Progenitor cell of endocrine pancreas (in vitro differentiated cells): ENCODE measurements at places on chromosomes 6 and 20.

GRCh38 chr6:156658186-156658965 is 118.8 kb upstream of the ARID1B start:
- DNase-seq: no peak

GRCh38 chr6:55449225-55449624 is 122.0 kb downstream of the GFRAL start:
- DNase-seq: no peak

- DNase-seq: no peak
Measured at GRCh38 chr20:53034899-53035298, 62.7 kb downstream of the TSHZ2 start.

DNA sequence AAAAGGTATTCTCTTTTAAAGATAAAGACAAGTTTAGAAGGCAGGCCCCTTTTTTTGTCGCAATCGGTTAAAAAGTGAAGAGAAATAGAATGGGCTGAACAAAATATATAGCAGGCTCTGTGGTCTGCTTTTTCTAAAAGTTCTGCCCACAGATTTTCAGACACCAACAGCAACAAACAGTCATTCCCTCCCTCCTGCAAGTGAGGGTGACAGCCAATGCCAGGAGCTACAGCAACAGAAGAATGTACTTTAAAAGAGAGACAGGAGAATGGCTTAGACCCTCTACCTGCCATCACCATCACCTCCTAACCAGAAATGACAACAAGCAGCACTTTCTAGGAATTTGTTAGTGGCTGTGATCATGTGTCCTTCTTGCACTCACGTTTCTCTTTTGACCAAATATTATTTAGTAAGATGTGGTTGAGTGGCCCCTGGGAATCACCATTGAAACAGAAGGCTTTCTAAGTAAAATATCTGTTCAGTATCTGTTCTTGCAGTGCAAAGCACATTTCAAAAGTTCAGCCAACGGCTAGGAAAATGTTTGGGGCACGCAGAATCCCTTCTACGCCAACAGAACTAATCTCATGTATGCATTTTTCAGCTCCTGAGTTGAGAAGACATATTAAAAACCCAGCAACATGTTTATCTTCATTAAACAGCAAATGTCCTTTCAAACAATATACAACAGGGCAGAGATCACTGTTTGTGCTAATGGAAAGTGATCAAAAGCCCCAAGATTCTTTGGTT is 248.5 kb downstream of the ATXN1 start:
- DNase-seq: no peak

- DNase-seq: no peak
Measured at GRCh38 chr6:70864401-70864800, 92.5 kb downstream of the B3GAT2 start.

- no peak for DNase-seq
Measured at GRCh38 chr20:63588641-63589041, 14.6 kb upstream of the HELZ2 start.

GRCh38 chr6:148464319-148465010 is 121.8 kb downstream of the SASH1 start:
- DNase-seq: peak; percentile 61

DNA sequence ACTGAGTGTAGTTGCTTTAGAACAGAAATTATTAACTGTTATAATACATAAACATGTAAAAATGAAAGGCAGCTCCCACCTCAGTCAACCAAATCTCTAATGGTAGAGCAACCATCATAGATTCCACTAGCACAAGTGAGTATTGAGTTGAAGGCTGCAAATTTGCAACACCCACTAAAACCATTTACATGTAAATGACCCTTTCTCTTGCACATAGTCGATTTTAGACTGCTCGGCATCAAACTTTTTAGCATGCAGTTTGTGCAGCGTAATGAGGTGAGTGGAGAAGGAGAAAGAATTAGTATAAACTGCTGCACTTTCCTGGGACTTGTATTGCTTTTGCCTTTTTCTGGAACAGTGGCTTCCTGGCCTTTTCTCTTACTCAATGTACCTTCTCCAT is 62.8 kb downstream of the FBXO5 start:
- no peak for DNase-seq

DNA sequence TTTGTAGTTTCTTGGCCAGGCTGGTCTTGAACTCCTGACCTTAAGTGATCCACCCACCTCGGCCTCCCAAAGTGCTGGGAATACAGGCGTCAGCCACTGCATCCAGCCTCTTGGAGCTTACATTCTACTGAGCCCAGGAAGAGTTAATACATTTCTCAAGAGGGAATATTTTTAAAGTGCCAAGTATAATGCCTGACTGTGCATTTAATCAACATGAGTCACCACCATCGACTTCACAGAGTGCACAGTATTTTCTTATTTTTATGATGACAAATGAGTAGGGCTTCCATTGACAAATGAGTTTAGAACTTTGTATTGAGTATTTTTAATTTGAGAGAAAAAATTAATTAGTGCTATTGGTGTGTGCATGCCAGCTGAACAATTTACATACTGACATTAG is 72.2 kb downstream of the SASH1 start:
- no peak for DNase-seq

GRCh38 chr6:23403460-23403859 is 722.6 kb upstream of the NRSN1 start:
- DNase-seq: no peak

DNA sequence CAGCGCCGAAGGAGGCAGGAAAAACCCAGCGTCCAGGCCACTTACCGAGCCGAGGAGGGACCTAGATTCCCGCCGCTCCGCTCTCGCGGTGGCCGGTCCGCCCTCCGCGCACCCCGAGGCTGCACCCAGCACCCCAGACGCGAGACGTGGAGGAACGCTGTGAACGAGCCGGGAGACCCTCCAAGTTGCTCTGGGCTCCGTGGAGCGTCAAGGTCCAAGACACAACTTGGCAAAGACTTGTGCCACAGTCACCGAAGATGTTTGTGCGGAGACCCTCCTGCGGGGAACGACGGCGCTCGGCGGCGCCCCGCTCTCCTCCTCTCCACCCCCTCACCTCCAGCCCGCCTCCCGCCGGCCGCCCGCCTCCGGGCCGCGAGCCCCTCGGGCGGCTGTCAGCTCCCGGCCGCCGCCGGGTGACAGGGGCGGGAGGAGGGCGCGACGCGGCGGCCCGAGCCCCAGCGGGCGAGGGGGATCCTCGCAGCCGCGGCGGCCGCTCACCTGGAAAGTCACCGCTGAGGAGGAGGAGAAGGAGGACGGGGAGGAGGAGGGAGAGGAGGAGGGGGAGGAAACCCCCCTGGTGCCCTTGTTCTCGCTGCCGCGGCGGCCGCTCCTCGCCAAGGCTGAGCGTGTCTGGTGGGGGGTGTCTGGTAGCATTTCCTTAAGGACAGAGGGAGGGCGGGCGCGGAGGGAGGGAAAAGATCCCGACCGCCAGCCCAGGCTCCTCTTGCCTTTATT is 637 bp upstream of the HIVEP2 start:
- peak; percentile 64 for DNase-seq

- no peak for DNase-seq
Measured at GRCh38 chr6:31377029-31377428, 20.1 kb upstream of the HLA-B start.

GRCh38 chr6:150229436-150230163 is 86.8 kb downstream of the PPP1R14C start:
- no peak for DNase-seq

DNA sequence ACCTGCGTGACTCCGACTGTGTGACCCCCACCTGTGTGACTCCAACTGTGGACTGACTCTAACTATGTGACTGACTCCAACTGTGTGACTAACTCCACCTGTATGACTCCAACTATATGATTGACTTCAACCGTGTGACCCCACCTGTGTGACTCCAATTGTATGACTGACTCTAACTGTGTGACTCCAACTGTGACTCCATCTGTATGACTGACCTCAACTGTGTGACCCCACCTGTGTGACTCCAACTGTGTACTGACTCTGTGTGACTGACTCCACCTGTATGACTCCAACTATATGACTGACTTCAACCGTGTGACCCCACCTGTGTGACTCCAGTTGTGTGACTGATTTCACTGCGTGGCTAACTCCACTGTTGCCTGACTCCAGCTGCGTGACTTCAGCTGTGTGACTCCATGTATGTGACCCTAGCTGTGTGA is 38.6 kb downstream of the SYNJ2 start:
- no peak for DNase-seq

- DNase-seq: no peak
Measured at GRCh38 chr20:58106143-58106750, 122.2 kb downstream of the ANKRD60 start.

DNA sequence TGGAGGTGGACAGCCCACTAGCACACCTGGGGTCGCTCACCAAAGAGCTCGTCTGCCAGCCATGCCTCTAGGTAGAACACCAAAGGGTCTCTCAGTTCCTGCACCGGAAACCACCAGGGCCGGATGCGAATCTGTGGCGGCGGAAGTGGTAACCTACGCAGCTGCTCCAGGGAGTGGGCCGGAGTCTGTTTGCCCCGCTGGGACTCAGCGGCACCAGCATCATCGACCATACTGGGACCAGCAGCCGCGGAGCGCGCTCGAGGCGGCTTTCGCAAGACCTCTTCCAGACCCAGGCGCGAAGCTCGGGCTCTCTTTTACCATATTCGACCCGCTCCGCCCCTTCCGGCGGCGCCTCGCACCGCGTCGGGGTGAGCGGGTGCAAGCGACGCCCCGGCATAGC is at the start of gene OOEP:
Gene OOEP (minus strand): TSS at position 335 of the 400 bp plus-strand sequence. CDS start 105 bp downstream, at position 230.
- DNase-seq: no peak

- DNase-seq: no peak
Measured at GRCh38 chr20:34017610-34018009, 23.9 kb downstream of the RALY start.

DNA sequence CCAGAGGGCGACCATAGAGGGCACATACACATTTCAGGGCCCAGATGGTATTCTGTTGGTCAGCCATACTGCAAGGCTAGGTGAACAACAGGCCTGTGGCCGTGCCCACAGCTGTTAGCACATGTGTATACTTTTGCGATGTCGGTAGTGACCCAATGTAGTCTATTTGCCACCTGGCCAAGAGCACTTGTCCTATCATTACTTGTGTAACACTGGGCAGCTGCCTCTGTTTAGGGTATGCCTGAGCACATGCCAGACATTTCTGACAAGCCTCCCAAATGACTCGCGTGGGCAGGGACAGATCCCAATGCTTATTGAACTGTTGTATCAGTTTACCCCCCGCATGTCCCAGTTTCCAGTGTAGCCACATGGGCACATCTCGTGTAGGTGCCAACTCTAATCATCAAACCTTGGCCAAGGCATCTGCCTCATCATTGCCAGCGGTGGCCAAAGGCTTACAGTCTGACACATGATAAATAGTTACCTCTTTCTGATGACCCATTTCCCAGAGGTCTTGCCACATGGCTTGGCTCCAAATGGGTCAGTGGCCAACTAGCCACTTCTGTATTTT is 74.4 kb upstream of the FBXL4 start:
- DNase-seq: no peak

DNA sequence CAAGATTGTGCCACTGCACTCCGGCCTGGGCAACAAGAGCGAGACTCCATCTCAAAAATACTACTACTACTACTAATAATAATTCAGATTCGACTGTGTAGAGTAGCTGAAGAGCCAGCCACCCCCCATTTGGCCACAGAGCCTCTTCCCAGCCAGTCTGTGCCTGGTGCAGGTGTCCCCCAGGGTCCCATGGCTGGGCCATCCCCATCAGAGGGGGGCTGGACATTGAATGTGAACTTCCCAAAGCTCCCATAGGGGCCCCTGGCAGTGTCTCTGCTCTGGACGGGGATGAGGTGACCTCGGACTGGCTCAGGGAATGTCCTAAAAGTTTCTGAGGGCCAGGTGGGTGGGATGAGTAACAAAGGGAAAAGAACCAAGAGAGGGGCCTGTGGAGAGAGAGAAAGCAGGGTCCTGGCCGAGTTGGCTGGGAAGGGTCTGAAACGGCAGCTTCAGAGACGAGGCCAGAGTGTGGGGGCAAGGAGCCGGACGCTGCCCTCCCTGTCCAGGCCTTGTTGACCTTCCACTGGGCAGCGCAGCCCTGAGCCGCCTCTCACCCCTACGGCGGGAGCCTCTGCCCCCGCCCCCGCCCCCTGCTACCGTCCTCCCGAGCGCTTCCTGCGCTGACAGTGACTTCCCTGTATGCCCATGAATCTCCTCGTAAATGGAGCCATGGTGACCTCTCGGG is 24.9 kb upstream of the PCMTD2 start:
- DNase-seq: no peak

GRCh38 chr20:51854921-51855320 is 52.6 kb upstream of the SALL4 start:
- no peak for DNase-seq

DNA sequence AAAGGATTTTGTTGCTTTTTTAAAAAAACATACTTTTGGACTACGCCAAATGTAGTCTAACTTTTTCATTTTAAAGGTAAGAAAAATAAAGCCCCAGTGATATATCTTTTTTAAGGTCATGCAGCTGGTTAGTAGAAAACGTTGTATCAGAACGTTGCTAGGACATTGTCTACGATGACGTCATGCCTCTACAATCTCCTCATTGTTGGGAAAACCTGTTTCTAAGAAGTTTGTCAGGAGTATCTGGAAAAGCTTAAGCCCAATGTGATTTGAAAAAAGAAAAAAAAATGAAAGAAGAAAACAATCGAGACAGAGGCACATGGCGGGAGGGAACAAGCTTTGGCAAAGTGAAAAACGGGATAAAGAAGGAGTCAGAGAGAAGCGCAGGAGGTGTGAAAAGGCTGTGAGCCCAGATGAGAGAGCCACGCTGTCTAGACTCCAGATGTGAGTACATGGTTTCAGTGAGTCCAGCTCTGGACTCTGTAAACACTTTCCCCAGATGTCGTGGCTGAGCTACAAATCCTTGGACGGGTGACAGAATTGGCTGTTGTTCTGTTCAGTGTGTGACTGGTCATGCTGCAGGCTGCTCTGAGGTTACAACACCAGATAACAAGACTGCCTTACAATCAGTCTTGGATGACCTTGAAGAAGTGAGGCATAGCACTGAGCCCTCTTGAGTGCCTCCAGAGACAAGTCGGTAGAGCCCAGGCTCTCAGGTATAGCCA is 656.7 kb upstream of the ID4 start:
- DNase-seq: no peak

- DNase-seq: no peak
Measured at GRCh38 chr6:951399-952181, 258.7 kb upstream of the EXOC2 start.

- DNase-seq: no peak
Measured at GRCh38 chr20:17513939-17514338, 17.2 kb downstream of the BFSP1 start.
